BJ (cell line): ENCODE measurements at places on chromosomes 12 and 14.
A peak's percentile ranks its signal among the peaks of the same experiment; 100 is the strongest.

GRCh38 chr14:65866448-65866847, 453.9 kb downstream of the FUT8 start:
- peak; percentile 75 for DNase-seq

DNA sequence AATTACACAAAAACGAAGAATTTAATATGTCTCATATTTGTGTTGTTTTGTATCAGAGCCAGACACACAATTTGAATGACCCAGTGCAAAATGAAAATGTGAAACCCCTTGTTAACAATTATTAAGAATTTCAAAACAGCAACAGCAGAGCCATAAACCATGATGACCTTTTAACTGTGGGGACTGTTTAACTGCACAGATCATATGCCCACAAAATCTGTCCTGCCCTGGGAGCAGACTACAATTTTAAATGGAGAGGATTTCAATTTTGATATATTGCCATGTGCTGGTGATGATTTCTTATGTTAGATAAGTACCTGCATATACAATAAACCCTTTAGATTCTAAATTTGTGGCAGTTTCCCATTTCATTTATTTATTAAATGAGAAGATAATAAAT, 455.5 kb upstream of the MGAT4C start:
- no peak for DNase-seq

GRCh38 chr14:78403278-78403815, 233.2 kb downstream of the NRXN3 start:
- no peak for DNase-seq

GRCh38 chr14:48584031-48584430, 908.6 kb upstream of the MDGA2 start:
- DNase-seq, result no peak

- DNase-seq, result no peak
These were observed 50.2 kb upstream of the ELK3 start for GRCh38 chr12:96143827-96144565.
